Activated T-cell treated with anti-CD3 and anti-CD28 coated beads, Interleukin-2, amount 50 U/mL, for 4 hours (primary cell): ENCODE measurements at places on chromosomes 5 and 9. TPM values are rescaled to one million over a fixed set of nuclear protein-coding genes. Genes with fewer than 3 reads are reported as not detected.

The PLCXD3 gene
- not detected for total RNA-seq

The LTC4S gene
- 0.37 TPM for total RNA-seq

The ARHGEF39 gene
- 1.2 TPM for total RNA-seq

The PLPP7 gene
- total RNA-seq: not detected

The ABO gene
- 0.08 TPM for total RNA-seq

The CENPH gene
- 41.6 TPM for total RNA-seq

The EQTN gene
- total RNA-seq: not detected

The FAM221B gene
- total RNA-seq: not detected

The ARID3C gene
- not detected for total RNA-seq

- DNase-seq: no peak
These were observed 116.6 kb upstream of the ADAMTSL1 start for GRCh38 chr9:18357321-18357720.

- DNase-seq: no peak
These were observed 221.9 kb downstream of the GABRG2 start for GRCh38 chr5:162289489-162289888.

DNA sequence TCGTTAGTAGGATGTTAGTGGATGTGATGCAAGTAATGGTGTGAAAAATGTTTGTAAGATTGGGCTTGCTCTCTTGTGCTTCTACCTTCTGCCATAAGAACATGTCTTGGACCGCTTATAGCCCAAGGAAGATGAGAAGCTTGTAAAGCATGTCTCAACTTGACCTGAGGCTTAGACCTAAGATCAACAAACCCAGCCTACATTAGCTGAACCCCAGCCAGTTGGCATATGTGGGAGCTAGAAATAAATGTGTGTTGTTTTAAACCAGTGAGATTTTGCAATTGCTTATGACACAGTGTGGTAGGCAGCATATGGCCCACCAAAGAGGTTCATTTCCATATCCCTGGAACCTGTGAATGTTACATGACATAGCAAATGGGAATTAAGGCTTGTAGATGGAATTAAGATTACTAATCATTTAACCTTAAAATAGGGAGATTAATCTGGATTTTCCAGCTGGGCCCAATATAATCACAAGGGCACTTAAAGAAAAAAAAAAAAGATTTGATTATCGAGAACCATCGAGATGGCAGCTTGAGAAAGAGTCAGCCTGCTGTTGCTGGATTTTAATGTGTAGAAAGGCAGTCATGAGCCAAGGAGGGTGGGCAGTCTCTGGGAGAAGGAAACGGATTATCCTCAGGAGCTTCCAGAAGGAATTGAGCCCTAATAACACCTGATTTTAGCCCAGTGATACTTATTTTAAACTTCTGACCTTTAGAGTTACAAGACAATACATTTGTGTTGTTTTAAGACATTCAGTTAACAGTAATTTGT lies 27.3 kb upstream of the EDIL3 start:
- no peak for DNase-seq

GRCh38 chr9:114504341-114505186 lies 709 bp downstream of the WHRN start:
- DNase-seq: peak; percentile 13

- DNase-seq: no peak
These were observed 25.7 kb downstream of the FAM170A start for GRCh38 chr5:119655061-119655460.

- no peak for DNase-seq
These were observed 122.2 kb downstream of the LHX2 start for GRCh38 chr9:124133727-124134126.

DNA sequence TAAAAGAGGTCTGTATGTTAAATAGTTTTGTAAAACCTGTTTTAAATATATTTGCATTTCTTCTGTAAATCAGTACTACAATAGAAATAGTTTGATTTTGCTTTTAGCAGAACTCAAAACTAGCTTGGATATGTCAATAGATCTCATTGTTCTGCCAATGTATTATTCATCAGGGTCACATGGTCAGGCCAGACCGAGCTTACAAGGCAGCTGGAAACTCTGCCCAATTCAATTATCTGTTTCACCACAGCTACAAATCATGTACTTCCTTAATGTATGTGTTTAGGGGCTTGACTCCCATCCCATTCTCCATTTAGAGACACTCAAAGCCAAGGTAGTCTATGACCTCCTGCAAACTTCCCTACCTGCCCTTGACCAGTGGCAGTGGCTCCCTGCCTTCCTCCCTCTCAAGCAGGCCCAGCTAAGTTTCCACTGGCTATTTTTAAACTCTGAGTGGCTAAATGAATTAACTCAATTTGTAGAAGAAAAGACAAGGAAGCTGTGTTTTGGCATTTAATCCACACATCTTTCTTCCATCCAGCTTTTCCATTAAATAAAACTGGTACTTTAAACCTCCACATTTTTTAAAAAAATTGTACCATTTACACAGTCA lies 46.4 kb upstream of the SELENOP start:
- DNase-seq: no peak

DNA sequence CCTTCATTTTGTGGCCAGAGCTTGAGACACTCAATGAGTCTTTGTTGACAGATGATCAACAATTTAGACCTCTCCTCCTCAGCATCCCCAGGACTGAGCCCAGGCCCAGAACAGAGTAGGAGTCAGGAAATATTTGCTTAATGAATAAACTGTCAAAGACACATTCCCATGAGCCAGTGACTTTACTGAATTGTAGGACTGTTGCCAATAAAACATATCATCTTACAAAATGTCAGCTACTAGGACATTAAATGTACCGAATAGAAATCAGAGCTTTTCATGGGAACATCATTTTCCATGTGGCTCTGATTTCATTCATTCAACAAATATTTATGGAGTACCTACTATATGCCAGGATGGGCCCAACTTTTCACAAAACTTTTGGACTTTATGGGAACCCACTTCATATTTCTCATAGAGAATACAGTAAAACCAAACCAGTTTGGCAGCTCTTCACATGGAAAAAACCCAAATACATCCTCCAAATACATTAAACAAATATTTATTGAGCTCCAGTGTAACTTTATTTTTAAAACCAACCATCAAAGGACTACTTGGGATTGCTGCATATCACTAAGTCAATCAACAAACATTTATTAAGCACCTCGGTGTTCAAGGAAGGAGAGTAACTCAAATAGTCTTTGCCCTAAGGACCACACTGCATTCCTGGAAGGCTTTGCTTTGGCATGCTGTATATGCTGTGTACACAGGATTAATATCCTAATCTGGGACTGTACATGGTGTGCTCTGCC lies 11.4 kb downstream of the VDAC1 start:
- no peak for DNase-seq

GRCh38 chr9:110058304-110058953 lies 149.5 kb downstream of the C9orf152 start:
- peak; percentile 40 for DNase-seq

GRCh38 chr9:96222132-96222531 lies 79.8 kb downstream of the HSD17B3 start:
- no peak for DNase-seq

DNA sequence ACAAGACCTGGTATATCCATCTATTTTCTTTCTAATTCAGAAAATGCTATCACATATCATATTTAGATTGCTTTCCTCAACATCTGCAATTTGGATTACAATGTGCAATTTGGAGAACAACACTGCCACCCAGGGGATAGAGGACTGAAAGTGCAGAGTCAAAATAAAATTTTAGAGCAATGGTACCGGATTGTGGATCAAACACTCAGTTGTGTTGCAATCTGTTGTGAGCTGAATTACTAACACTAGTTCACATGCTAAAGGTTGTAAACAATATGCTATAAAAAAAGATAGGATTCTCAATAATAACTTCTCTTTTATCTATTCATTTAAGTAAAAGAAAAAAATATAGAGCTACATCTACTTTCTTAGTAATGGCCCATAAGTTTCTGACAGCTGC lies 11.9 kb upstream of the SRFBP1 start:
- DNase-seq: no peak

DNA sequence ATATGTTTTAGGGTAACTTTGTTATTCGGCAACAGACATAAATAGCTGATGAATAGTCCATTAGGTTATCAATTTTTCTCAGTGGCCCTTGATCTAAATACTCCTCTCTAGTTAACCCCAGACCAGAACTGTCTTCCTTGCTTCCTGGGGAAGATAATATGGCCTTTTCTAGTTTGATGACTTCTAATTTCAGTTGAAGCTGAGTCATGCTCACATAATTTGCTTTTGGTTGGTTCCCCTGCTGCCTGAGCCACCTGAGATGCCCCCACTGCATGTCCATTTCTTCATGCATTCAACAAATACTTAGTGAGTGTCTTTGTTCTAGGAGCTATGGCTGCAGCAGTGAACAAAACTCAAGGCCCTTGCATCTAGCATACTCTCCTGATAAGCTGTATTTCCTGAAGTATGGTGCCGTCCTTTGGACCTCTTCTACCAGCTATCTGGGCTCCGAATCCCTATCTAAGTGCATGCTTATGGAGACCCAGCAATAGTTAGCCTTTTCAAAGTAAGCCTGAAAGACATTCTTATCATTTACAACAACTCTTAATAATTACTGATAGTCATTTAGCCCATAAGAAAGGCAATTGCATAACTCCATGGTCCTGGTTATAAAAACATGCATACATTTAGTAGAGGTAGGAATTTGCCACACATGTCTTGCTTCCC lies 84.5 kb upstream of the SLC12A2 start:
- no peak for DNase-seq

GRCh38 chr5:126054577-126055347 lies 368.4 kb upstream of the GRAMD2B start:
- DNase-seq: no peak

DNA sequence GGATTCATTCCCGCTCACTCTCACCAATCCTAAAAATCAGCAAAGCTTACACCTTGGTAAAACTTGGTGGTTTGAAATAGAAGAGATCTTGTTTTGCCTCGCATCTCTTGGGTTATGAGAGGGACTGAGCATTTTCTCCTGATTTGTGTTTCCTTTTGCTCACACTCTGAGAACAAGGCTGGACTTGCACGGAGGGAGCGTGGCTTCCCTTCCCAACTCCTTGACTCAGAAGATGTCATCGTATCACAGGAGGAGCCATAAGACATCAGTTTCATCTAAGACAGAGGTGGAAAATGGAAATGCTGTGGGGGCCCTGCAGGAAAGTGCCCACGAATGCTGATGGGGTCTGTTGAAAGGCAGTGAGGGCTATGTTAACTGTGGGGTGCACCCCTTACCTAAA lies 37.4 kb downstream of the CTSL start:
- DNase-seq: no peak
